Dorsolateral prefrontal cortex (tissue), 122 donors: ENCODE measurements at places on chromosomes 2 and 18. TPM values are rescaled to one million over a fixed set of nuclear protein-coding genes. Genes with fewer than 3 reads are reported as not detected.

- DNase-seq, result no peak
These were observed 164.5 kb upstream of the SIX3 start for GRCh38 chr2:44777036-44777435.

FAM237A gene
- total RNA-seq, result not detected

DNA sequence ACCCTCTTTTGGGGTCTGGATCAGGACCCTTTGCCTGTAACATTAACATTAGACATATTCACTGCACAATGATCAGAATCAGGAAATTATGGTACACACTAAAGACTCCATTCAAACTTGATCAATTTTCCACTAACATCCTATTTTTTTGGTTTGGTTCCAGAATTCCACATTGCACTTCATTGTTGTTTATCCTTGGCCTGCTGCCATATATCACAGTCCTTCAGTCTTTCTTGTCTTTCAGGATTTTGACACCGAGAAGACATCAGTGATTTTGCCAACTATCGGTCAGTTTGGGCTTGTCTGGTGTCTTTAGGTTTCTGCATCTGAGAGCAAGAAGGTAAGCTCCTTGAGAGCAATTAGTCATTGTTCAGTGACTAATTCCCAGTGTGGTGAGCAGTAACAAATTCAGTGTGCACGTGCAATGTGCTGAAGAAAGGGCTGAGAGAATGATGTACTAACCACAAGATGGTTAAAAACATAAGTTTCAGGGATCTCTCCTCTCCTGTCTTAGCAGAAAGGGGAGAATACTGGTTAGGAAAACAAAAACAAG, 23.5 kb downstream of the MARCHF4 start:
- DNase-seq, result no peak

- no peak for DNase-seq
These were observed 48.7 kb downstream of the NCK2 start for GRCh38 chr2:105793196-105793975.

PRSS56 gene
- total RNA-seq, result 1.5 TPM

DNA sequence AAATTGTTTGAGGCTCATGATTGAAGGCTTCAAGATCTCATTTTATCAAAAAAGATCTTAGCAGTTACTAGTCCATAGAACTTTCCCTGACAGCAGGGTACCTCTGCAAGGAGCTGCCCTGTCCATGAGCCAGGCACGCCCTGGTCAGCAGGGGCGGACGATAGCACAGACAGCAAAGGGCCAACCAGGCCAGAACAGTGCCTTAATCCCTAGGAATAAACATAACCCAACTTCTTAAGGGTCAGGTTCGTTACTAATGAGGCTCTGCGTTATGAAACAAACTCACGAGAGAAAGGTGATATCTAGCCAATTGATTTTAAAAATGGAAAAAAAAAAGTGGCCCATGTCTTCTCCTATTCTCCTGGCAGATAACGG, 59.2 kb downstream of the BCL2 start:
- DNase-seq, result no peak

DNA sequence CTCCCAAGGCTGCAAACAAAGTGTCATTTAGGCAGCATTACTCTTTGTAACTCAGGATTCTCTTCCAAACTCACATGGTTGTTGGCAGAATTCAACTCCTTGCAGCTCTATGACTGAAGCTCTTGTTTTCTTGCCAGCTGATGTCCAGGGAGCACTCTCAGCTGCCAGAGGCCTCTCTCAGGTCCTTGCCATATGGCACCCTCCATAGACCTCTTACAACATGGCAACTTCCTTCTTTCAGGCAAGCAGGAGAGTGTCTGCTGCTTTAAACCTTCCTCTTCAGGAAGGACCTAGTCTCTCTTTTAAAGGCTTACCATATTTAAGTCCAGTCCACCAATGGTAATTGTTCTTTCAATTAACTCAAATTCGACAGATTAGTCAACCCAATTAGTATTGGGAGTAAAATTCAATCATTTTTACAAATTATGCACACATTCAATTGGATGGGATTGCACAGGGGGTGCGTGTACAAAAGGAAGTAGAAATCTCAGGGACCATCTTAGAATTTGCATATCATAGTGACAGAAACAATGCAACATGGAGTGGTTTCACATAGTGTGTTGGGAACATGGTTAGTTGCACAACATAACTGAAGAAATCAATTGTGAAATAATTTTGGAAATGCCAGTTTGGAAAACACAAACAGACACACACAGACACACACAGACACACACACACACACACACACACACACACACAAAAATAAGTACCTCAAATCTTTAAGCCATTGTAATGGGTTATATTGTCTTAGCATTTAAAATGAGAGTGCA, 893.5 kb upstream of the ZEB2 start:
- DNase-seq, result no peak

DNA sequence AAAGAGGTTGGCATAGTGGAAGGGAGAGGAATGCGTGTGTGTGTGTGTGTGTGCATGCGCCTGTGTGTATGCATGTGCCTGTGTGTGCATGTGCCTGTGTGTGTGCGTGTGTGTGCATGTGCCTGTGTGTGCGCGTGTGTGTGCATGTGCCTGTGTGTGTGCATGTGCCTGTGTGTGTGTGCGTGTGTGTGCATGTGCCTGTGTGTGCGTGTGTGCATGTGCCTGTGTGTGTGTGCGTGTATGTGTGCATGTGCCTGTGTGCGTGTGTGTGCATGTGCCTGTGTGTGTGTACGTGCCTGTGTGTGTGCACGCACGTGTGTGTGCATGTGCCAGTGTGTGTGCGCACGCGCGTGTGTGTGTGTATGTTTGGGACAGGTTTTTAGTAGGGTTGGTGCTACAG, 205.1 kb downstream of the MEMO1 start:
- DNase-seq, result no peak
